ENCODE measurements at places on chromosomes 3 and 15.

DNA sequence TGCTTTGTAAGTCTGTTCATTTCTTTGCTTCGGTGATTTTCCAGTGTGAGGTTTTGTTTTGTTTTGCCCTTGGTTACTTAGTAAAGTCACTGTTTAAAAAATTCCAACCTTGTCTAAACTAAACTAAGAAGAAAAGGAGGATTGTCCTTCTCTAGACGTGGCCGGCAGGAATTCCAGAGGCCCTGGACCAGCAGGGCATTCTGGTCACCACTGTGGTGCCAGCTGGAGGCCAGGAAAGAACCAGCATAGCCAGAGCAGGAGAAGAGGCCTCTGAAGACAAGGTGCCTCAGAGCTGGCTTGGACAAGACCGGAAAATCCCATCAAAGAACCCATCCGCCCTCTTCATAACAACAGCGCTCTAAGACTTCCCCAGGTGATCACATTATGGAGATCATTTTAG, 8.2 kb downstream of the PLOD2 start:
- DNase-seq: no peak

- no peak for DNase-seq
Observed at GRCh38 chr3:26535151-26535550, 87.4 kb upstream of the LRRC3B start.

- DNase-seq: no peak
Observed at GRCh38 chr3:107268469-107268868, 108.8 kb upstream of the CCDC54 start.

- DNase-seq: no peak
Observed at GRCh38 chr3:58333206-58334012, 717 bp downstream of the PXK start.

GRCh38 chr15:76866716-76867321, 38.3 kb downstream of the SCAPER start:
- DNase-seq: peak; percentile 20

GRCh38 chr3:69240651-69241568, 118.5 kb upstream of the LMOD3 start:
- DNase-seq: no peak

DNA sequence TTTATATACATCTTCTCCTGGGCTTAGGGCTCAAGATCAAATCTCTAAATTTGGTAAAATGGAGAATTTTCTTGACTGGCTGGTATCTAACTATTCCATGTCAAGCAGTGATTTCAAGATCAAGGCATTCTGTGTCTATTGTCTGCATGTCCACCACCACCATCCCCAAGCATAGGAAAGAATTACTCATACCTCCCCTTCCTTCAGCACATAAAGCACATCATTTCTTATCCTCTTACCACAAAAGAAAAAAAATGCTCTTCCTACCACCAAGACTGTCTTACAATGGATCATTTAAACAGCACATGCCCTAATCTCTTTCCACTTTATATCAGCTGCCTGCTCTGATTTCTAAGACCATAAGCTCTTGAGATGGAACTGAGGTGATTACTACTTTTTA, 470.5 kb upstream of the THBS1 start:
- no peak for DNase-seq

DNA sequence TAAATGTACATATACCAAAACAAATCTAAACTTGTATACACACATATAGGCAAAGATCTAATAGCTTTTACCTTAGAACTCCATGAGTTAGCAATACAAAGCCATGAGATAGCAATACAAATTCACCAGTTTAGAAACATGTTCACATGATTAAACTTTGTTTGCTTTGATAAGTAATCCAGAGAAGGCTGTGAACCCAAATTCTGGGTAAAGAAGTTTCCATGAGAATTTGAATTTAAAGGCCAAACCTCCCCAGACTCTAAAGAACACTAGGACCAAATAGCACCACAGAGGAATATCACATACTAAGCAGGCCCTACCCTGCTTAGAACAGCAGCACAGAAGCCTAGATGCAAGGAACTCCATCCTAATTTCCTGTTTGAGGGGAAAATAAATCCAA, 83.7 kb upstream of the TP63 start:
- DNase-seq: no peak

DNA sequence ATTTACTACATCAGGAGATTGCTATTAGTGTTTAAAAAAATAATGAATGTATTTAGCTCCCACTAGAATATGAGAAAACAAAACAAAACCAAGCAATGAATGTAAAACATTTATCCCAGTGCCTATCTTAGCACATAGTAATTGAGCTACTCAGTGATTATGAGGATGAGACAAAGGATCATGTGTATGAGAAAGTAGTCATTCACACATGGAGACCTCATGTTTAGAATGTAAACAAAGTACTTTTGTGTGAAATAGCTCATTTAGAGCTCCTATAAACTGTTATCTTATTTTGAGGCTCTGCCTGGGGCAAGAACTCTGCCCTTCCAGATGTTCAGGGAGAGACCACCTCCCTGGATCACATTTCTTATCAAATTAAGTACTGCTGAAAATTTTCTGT, 236.8 kb downstream of the LRRN1 start:
- no peak for DNase-seq

- no peak for DNase-seq
Observed at GRCh38 chr3:56302417-56302816, 165.8 kb downstream of the ERC2 start.

DNA sequence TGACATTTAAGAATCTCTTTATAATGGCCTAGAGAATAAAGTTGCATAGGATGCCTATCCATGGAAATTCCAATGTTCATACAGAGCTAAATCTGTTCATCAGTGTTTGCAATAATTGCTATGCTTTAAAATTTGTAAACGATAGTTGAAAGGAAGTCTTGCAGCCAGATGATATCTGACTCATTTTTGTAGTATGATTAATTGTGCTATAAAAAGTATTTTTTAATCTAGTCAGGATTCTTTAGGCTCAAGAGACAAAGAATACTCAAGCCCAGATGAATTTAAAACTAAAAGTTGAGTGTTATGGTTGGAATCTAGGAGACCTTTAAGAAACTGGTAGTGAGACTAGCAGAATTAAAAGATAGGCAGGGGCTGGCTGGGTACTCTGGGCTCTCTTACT, 50.5 kb downstream of the SUCNR1 start:
- no peak for DNase-seq

DNA sequence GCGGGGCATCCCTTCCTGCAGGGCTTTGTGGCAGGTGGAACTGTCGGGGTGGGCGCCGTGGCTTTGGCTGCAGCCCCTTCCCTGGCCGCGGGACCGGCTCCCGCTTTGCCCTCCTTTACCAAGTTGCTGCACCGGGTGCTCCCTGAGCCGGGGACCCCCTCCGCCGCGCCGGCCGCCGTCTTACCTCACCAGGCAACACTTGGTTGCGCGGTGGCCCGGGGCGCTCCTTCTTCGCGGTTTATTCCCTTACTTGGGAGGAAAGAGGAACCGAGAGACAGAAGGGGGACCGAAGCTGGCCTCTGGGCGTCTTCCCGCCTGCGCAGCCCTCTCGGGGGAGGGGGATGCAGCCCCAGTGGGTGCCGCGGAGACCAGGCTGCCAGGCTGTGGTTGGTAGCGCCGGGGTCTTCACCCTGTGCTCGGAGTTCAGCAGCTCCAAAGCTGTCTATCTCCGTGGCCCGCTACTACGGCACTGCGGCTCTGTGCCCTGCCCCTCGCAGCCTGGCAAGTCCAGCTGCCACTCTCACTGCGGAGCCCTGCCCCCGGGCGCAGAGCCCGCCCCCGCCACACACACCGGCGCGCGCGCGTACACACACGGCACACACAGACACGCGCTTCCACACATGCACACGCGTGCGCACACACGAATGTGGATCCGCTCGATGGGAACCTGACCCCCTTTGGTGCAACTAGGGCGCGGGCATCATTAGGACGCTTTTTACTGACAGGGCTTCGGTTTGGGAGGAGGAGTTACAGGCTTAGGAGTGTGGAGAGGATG, at the start of gene DGKG:
TSS of gene DGKG (minus strand) at position 473 of the 775 bp plus-strand sequence. CDS start 41,775 bp downstream, outside the sequence.
- DNase-seq: peak; percentile 45

GRCh38 chr15:85625856-85626255, 168.9 kb downstream of the KLHL25 start:
- DNase-seq: no peak

GRCh38 chr3:25137606-25138005, 290.5 kb upstream of the RARB start:
- no peak for DNase-seq
